ENCODE measurements at places on chromosomes 5 and 9.

GRCh38 chr5:132228241-132229035 is 785 bp upstream of the P4HA2 start:
- DNase-seq, result no peak

GRCh38 chr9:114311571-114312512 is 11.1 kb upstream of the ORM1 start:
- DNase-seq, result no peak

DNA sequence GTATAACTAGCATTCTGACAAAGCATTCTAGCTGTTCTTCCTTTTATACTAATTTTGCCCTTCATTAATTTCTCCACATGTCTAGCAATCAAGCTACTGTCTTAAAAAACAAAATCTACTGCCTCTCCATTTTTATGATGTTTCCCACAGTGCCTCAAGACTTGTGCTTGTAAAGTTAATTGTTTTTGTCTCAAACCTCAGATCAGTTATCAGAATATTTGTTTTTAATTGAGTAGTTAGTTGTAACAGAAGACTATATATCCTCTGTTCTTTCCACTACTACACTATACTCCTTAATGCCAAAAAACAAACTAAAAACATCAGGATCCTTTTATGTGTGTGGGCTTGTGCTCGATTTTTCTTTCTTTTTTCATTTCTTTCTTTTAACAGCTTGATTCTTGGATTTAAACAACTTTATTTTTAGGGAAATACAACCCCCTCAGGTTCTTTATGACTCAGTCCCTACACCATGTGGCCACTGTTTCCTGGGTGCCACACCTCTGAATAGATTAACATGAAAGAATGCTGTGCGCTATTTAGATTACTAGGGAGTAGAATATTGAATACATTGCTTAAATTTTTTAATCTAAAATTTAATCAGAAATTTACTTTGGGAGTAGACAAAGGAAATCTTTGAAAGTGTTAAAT is 1.2 kb downstream of the ASPN start:
- no peak for DNase-seq

GRCh38 chr9:71733176-71733575 is 35.1 kb downstream of the CEMIP2 start:
- DNase-seq, result no peak

DNA sequence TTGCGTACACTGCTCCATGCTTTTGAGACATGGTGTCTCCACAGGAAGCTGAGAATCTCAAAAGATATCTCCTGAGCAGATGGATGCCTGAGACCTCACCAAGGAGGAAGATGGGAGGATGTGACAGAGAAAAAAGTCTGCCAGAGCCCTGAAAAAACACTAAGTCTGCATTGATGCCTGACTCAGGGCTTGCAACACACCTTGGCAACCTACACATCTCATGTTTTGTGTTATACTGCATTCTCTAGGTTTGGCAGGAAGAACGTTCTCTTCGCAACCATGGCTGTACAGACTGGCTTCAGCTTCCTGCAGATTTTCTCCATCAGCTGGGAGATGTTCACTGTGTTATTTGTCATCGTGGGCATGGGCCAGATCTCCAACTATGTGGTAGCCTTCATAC is 19.2 kb downstream of the SLC22A4 start:
- DNase-seq, result no peak

- DNase-seq, result no peak
These were observed 142.5 kb upstream of the LRRTM2 start for GRCh38 chr5:139017624-139018023.

DNA sequence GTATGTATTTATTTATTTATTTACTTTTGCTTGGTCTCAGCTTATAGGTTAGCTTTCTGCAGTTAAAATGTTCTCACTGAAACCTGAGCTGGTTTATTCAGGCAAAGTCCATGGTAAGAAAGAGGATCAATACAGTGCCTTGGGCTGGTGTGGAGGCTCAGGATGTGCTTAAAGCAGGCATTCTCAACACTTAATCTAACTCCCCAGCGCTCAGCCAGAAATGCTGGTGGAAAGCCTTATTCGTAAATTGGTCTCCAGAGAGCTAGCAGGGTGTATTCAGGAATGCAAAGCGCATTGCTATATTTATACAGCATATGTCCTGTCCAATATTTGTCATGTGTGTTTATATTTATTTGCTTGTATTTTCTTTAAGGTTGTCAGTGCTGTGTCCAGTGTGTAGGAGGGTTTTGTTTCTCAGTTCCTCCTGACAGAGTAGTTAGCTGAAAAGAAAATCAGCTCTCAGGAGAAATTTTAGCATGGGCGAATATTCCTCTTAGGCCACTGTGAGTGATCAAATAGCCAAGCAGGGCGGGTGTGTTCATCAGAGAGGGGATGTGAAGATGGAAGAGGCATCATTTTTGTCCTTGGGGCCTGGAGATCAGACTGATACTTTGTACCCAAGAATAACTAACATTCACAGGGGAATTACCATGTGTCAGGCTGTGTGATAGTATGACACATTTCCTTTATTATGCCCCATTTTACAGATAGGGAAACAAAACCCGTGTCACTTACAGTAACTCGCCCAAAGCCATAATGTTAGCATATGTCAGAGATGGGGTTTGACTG is 65.8 kb downstream of the DOCK2 start:
- no peak for DNase-seq

GRCh38 chr5:133220851-133221674 is 169.2 kb downstream of the HSPA4 start:
- no peak for DNase-seq

DNA sequence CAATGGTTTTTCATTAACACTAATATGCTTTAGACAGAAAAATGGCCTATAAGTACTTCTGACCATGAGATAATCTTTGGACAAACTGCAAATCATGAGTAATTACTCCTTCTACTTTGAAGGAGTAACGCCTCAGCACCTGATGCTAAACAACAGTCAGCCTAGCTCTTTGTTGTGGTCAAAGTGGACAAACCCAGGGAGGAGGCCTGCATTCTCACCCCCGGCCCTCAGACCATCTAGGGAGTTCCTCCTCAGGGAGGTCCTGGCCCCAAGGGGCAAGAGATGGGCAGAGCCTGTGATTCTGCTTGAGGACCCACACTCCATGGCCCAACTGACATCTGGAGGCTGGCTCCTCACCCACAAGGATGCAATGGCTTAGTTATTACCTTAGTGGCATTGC is 48.2 kb upstream of the ANGPTL2 start:
- no peak for DNase-seq

DNA sequence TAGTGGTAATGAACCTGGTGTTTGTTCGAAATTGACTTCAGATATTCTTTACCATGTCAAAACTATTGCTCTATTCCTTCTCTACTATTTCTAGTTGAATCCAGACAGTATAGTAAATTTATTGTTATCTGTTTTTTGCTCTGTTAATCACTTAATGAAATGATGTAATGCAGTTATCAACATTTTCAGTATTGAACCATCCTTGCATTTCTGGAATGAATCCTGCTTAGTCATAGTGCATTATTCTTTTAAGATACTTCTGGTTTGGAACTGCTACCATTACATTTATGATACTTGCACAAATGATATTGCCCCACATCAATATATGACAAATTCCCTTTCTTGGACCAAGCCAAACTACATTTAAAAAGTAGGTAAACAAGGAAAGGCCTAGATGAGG is 554.0 kb upstream of the KLF4 start:
- DNase-seq, result no peak

- no peak for DNase-seq
These were observed 38.3 kb downstream of the NR2F1 start for GRCh38 chr5:93621327-93621798.

DNA sequence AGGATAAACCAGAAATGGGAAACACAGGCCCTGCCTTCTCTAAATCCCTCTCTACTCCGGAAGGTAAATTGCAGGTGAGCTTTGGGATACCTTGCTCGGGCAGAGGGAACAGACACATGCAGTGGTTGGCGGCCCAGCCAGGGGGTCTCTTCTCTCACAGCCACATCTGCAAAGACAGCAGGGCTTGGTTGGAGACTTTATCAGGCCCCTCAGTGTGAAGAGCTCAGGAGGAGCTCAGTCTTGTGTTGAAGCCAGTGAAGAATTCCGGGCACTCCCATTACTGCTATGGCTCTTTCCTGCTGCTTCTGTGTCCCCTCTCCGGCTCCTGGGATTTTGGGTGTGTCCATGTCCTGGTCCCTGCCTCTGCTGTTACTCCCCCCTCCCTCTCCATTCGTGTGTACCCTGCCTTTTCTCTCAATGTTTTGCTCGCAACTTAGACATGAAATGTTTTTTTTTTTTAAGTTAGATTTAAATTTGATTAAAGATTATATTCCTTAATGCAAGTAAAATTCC is 99.8 kb downstream of the TRIO start:
- DNase-seq, result no peak

DNA sequence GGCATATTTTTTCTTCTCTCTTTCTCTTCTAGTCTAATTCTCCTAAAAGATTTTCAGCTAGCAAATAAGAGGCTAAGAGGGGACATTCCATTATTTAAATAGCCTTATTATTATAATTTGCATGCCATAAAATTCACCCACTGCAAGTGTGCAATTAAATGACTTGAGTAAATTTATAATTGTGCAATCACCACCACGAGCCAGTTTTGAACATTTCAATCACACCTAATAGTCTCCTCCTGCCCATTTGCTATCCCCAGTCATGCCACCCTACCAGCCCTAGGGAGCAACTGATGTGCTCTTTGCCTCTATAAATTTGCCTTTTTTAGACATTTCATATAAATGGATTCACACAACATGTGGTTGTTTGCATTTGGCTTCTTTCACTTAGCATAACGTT is 12.0 kb upstream of the SLC36A2 start:
- no peak for DNase-seq

DNA sequence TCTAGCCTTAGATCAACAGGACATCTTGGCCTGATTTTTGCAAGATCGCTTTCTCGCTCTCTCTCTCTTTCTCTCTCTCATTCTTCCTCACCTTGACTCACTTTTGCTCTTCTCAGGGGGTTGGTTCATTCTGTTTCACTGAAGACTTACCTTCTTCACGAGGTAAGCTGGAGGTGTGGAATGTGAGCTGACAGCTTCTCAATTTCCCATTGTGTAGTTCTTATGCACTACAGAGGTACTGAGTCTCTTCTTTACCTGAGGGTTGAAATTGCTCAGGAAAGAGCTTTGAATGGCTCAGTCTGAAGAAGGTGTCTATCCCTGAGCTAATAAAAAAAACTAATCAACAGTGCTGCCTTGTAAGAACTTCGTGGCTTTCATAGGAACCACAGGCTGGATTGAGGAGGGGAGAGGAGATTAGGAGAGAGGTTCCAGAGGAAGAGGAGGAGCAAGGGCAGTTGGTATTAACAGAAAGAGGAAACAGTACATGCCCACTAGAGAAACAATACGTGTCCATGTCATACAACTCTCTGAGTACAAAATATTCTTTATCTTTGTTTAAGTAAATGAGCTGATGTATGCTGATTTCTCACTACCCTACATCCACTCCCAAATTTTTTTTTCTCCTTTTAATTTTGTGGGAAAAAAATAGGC is 192.2 kb downstream of the TMEM167A start:
- no peak for DNase-seq

- no peak for DNase-seq
These were observed 273.2 kb upstream of the MPDZ start for GRCh38 chr9:13552606-13553215.

DNA sequence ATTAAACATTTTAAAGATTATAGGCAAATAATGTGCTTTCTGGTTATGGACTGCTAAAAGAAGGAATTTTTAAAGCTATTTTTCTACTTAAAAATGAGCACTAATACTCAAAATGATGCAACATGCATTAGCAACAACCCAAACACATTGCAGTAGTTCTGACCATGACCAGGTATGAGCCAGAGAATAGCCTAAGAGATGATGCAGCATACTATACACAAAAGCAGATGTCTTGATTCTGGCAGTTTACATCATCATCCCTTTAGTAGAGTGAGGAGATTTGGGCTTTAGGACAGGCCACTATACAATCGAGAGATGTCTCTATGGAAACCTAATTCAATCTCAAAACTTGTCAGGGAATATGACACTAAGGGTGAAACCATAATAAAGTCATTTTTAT is 307.1 kb downstream of the PRR16 start:
- no peak for DNase-seq

DNA sequence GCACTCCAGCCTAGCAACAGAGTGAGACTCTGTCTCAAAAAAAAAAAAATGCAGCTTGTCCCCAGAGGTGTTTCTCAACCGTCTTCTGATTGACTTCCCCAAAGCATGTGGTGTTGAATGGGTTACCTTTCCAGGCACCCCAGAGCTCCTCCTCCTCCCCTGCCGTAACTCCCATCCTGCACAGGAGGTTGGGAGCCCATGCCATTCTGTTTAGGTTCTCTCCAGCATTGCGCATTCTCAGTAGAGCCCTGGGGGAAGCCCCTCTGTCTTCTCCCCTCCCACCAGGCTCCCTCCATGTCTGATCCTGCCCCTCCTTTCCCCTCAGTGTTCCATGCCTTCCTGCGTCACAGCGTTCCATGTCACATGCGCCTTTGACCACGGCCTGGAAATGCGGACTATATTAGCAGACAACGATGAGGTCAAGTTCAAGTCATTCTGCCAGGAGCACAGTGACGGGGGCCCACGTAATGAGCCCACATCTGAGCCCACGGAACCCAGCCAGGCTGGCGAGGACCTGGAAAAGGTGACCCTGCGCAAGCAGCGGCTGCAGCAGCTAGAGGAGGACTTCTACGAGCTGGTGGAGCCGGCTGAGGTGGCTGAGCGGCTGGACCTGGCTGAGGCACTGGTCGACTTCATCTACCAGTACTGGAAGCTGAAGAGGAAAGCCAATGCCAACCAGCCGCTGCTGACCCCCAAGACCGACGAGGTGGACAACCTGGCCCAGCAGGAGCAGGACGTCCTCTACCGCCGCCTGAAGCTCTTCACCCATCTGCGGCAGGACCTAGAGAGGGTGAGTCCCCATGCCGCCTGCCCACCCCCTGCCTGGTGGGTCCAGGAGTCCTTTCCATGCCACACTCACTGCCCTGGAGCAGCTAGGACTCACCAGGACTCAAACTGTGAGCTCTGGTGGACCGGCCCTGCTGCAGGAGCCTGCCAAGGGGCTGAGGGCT is 40.6 kb downstream of the JADE2 start:
- DNase-seq, result no peak

DNA sequence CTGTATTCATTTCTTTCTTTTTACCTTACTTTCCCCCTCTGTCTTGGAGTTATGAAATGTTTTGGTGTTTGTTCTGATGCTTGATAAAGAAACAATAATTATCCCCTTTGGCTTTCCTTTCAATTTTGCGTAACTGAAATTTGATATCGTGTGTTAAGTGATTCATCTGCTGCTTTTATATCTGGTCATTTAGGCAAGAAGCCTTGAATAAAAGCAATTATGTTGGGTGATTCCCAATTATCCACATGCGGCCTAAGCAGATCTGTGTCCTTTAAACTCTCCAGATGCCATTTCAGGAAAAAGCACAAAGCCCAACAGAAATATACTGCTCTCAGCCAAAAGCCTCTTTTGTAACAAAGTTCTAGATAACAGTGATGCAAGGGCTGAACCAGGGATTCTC is 92.8 kb downstream of the TAF11L14 start:
- DNase-seq, result no peak

GRCh38 chr9:35882263-35882848 is 12.2 kb upstream of the OR13J1 start:
- DNase-seq, result no peak

All from epithelial cell of proximal tubule (primary cell).